ENCODE measurements at places on chromosomes 2 and 18. TPM values are rescaled to one million over a fixed set of nuclear protein-coding genes. Genes with fewer than 3 reads are reported as not detected.

Gene ROCK2
- 12.7 TPM for total RNA-seq

- H3K27me3 ChIP-seq: no peaks in the 10 kb centered on the region
- H3K4me3 ChIP-seq: no peak overlapping the region
- H3K36me3 ChIP-seq: no peaks in the 10 kb centered on the region
- no peaks in the 10 kb centered on the region for H3K4me1 ChIP-seq
- no peak overlapping the region for H3K27ac ChIP-seq
Measured at GRCh38 chr2:158931572-158931971, 36.9 kb upstream of the TANC1 start.

DNA sequence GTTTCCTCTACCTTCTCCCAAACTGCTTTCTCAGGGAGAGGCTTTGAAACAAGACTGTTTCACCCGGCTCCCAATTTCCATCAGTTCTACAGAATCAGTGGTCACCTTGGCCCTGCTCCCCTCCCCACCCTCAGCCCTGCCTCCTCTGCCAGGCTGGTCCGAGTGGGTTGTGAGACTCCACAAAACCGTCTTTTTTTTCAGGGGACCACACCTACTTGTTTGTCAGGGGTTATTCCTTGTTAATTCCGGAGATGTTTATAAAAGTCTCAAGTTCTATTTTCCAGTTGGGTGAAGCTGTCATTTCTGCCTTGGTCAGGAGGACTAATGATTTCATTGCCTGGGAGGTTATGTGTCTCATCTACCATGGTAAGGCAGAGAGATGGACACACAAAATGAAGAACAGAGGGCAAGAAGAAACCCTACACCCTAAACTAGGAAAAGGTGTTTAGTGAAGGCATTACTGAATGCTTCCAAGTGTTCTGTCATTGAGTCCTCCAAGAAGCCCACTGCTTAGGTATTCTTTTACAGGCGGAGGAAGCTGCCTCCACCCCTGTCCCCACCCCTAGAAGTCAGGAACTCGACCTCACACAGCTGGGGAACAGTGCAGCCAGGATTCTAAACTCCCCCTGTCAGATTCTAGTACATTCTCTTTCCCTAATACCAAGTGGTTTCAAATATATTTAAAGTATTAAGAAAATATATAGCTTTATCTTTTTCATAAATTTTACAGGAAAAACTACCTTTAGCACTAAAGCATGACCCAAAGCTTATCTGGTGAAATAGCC is 46.3 kb downstream of the COPS8 start:
- no peaks in the 10 kb centered on the region for H3K4me1 ChIP-seq
- no peak for DNase-seq
- H3K27me3 ChIP-seq: no peaks in the 10 kb centered on the region
- no peaks in the 10 kb centered on the region for H3K36me3 ChIP-seq

DNA sequence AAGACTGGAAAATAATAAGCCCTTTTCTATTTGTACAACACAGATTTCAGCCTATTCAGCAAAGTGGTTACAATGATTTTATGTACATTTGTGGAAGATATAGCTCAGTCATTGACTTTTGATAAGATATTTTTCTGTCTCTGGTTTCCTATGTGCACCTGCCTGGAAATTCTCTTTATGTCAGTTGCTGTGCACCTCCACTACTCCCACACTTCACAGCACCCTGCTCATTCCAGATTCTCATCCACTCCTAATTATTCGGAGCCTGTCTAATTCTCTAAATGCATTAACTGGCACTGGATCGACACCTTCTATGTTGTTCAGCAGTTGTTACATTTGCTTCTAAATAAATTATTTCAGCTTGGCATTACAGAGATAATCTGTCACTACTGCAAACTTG is 275.1 kb upstream of the RND3 start:
- no peaks in the 10 kb centered on the region for H3K27me3 ChIP-seq
- no peak overlapping the region for H3K27ac ChIP-seq
- H3K4me1 ChIP-seq: no peaks in the 10 kb centered on the region
- DNase-seq: no peak
- no peaks in the 10 kb centered on the region for H3K36me3 ChIP-seq

GRCh38 chr18:31429623-31430022 is 17.9 kb upstream of the DSG3 start:
- H3K4me3 ChIP-seq: no peak overlapping the region
- H3K27ac ChIP-seq: no peak overlapping the region
- H3K27me3 ChIP-seq: no peaks in the 10 kb centered on the region
- DNase-seq: no peak
- no peaks in the 10 kb centered on the region for H3K4me1 ChIP-seq

- no peak for DNase-seq
- no peak overlapping the region for H3K27ac ChIP-seq
- no peaks in the 10 kb centered on the region for H3K27me3 ChIP-seq
- no peaks in the 10 kb centered on the region for H3K36me3 ChIP-seq
- no peak overlapping the region for H3K4me3 ChIP-seq
Measured at GRCh38 chr2:73103018-73103542, 9.7 kb downstream of the RAB11FIP5 start.
